ENCODE measurements at places on chromosomes 4 and X.

DNA sequence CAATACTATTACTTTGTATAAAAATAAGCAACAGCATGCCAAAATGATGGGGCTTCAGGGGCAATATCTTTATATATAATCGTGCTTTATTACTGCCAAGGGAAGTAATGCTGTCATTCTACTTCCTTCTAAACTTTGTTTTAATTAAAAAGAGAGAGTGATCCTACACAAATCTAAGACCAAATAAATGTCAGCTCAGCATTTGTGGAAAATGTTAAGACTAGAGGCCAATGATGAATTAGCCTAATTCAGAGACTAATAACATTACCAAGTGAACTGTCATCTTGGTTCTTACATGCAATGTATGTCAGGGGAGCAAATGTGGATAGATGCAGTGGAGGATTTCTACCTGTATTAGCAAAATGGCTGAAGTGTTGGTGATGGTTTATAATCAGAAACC is 166.4 kb upstream of the PTCHD1 start:
- no peak for ATAC-seq

DNA sequence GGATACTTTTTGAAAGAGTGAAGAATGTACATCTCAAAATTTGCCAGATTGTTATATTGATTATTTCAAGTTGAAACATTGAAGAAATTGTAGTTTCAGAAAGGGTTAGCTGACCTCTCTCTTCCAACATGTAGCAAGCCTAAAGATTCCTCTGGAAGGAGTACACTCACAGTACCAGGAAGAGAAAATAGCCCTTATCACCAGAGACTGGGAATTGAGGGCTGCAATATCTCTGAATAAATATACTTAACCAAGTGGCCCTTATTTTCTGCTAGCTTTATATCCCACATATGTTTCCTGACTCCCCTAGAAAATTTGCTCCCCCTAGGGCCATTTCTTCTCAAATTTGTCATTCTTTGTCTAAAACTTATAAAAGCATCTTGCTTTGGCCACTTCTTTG is 332.2 kb downstream of the GASK1B start:
- no peak for ATAC-seq

- ATAC-seq: no peak
These were observed 64.5 kb downstream of the TENM3 start for GRCh38 chr4:182307746-182308145.

DNA sequence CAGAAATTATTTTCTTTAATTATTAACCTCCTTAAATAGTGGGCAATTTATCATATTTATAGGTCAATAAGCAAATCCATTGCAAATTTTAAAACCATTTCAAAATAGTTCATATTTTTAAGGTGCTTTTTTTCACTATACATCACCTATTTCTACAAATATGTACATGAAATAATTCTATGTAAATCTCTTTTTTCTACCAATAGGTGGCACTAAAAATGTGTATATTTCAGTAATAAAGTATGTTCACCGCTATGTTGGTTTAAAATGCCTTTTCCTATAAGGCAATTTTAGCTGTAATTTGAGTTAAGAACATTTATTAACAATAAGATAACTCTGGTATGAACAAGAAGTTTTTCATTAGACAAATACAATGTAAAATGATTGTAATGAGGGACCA is 672.2 kb downstream of the KCTD8 start:
- no peak for ATAC-seq

DNA sequence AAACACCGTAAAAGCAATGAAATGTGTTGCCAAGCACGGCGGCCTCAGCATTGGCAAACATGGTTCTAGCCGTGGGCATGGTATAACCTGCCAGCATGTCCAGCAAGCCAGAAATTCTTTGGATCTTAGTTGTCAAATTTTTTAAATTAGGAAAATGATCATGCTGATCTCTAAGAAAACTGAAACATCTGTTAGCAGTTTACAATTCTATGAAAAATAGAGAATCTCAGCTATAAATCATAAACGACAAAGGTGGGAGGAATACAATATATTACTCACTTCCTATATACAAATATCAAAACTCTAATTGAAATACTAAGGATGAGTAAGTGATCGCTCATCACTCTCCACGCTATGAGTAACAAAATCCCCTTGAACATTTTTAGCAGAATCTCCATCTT is 130.3 kb downstream of the ADGRA3 start:
- peak; percentile 66 for ATAC-seq

DNA sequence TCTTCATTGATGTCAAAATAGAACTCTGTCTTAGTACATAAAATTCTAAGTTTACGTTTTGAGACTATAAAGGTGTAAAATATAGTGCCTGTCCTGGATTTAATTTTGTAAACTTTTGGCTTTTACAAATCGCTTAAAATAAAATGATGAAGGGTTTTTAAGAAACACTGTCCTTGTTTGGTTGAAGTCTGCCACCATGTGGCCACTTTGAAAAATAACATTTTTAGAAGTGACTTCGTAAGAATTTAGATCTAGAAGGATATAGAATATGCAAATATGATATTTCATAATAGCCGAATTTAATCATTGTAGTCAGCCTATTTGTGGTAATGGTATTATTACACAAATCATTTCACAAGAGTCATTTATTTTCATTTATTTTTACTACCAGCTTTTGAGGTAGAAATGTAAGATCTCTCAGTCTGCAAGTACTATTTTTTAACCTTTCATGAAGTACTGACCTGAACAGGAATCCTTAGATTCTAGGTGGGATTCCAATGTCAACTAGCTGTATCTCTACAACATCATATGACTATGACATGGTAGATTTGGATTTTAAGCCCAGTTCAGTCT is 31.0 kb upstream of the FAT4 start:
- no peak for ATAC-seq

- peak; percentile 56 for ATAC-seq
These were observed 16.2 kb downstream of the MAEA start for GRCh38 chr4:1305781-1306455.

DNA sequence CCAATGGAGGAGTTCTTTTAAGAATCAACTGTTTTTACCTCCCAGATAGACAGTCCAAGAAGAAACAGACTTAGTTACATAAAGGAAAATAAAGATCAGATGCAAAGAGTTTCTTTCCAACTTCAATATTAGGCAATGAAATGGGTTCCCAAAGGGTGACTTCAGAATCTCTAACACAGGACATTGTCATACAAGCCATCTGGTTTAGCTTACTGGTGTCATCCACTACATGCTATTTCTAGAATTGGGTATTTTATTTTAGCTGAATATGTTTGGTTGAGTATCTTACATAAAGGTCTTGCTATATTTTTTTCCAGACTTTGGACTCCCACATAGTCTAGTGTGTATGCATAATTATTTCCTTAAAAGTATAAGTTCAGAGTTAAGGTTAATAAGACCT is 162.1 kb upstream of the SLC7A11 start:
- no peak for ATAC-seq

DNA sequence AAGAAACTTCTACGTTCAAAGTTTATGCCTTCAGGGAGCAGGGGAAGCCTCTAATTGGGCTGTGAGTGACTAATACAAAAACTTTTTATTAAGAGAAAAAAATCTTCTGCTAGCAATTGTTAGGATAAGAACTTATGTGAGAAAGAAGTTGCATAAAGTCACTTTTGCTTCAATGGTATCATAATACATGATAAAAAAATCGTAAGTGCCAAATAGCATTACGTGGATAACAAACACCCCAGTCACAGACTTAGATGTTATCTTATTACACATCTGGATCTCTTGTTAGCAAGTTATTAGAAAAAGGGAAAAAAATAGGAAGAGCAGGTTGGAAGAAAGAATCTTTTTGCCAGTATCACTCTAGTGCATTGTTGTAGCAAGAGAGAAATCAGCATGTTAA is 4.2 kb upstream of the NDST4 start:
- ATAC-seq: no peak

GRCh38 chrX:114903618-114904017 is 113.8 kb downstream of the IL13RA2 start:
- ATAC-seq: no peak
